ENCODE measurements at places on chromosomes 12 and 14. TPM values are rescaled to one million over a fixed set of nuclear protein-coding genes. Genes with fewer than 3 reads are reported as not detected.

Gene AGAP2
- 0.43 TPM for total RNA-seq

Gene PRH1
- 30.2 TPM for total RNA-seq

Gene FGD4
- 4.7 TPM for total RNA-seq

Gene CCDC197
- total RNA-seq, result not detected

Gene CELA1
- total RNA-seq, result not detected

Gene CMKLR1
- 1.7 TPM for total RNA-seq

Gene RND1
- not detected for total RNA-seq

Gene ZNF10
- total RNA-seq, result 5.2 TPM

Gene DHRS1
- 8.7 TPM for total RNA-seq

Gene CCDC184
- 0.43 TPM for total RNA-seq

Gene ADAM20
- 0.86 TPM for total RNA-seq

Gene FOXN4
- total RNA-seq, result not detected

Data from fibroblast of villous mesenchyme (primary cell).